D721Med (cell line): ENCODE measurements at places on chromosomes 1 and 21.
A peak's percentile ranks its signal among the peaks of the same experiment; 100 is the strongest.

GRCh38 chr1:198761859-198762616, 123.2 kb downstream of the PTPRC start:
- no peak for DNase-seq

DNA sequence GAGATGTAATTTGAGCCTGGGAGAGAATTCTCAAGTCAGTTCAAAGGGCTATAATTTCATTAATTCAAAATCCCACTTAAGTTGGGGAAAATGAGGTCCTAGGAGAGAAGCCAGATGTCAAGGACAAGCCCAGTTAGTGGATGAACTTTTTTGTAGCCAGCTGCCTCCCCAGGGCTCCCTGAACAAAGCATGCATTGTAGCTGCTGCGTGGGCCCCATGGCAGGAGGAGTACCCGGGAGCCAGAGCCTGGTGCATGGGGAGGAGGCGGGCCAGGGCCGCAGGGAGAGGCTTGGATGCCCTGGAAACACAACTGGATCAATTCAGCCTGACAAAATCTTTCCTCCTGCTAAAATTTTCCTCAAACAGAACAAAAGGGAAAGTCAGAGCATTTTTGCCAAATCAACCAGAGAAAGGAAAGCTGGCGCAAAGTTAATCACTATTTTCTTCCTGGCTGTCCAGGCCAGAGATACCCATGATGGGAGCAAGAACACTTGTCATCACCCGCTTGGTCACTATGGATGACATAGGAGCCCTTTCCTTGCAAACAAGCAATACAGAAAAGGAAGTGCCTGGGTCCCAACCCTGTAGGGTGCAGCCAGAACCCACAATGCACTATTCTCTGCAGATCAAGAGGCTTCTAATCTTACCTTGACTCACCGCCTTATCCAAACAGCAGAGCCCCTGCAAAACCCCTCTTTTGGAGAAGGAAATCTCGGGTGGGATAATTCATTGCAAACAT, 248.1 kb upstream of the RAB4A start:
- DNase-seq: no peak

GRCh38 chr1:161133220-161133740, 813 bp upstream of the DEDD start:
- no peak for DNase-seq

DNA sequence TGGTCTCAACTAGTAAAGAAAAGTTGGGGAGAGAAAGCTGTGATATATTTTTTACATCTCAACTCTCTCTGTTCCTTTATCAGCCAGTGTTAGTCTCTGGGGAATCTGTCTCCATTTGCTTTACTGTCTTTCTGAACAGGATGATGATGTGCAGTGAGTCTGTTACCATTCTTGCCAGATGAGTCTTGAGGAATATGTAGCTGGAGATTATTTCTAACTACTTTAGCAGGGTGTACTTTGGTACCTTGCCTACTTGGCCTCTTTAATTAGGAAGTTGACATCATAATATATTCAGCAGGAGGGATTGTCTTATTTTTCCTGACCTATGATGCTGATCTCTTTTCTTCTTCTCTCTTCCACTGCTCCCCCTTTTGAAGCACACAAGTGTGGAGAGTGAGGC, 15.7 kb upstream of the HAX1 start:
- DNase-seq: no peak

DNA sequence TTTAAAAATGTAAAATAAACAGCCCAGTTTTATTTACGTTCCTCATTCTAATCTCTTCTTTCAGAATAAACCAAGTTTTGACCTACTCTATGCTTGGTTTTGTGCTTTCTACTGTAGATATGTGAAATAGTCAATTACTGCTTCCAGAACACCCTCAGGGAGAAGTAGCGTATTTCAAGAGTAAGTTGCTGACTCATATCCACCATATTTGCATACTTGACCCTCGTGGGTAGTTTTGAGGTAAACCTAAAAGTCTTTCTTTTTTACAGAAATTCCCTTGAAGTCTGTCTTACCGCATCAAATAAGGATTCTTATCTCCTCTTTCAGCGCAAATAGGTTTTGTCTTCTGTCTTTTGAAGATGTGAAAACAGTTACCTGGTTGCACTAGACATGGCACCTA, 1.4 kb upstream of the OR2L3 start:
- no peak for DNase-seq

- DNase-seq: no peak
These were observed 812 bp downstream of the TTC4 start for GRCh38 chr1:54716299-54717047.

GRCh38 chr1:178955391-178955954, 70.2 kb upstream of the FAM20B start:
- DNase-seq: no peak

- no peak for DNase-seq
These were observed 146.4 kb downstream of the LRIG2 start for GRCh38 chr1:113219377-113219776.

GRCh38 chr1:88043834-88044233, 640.2 kb upstream of the PKN2 start:
- no peak for DNase-seq

DNA sequence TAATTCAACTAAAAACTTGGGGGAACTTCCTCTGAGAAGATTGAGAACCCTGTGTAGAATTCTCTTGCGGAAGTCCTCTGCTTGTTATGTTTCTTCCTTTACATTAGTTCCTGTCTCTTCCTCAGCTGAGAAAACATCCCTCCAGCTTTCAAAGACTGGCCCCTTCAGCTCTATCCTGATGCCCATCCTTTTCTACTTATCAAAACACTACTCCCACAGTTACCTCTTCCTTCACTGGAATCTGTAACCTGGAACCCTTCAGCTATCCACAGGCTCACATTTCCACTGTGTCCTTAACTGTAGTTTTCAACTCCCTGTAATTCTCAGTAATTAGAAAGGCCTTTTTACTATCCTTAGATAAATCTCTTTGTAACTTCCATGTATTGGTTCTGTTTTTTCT, 6.0 kb upstream of the DEDD start:
- DNase-seq: no peak

- no peak for DNase-seq
These were observed 4.6 kb downstream of the ARHGEF2 start for GRCh38 chr1:155973723-155974122.

DNA sequence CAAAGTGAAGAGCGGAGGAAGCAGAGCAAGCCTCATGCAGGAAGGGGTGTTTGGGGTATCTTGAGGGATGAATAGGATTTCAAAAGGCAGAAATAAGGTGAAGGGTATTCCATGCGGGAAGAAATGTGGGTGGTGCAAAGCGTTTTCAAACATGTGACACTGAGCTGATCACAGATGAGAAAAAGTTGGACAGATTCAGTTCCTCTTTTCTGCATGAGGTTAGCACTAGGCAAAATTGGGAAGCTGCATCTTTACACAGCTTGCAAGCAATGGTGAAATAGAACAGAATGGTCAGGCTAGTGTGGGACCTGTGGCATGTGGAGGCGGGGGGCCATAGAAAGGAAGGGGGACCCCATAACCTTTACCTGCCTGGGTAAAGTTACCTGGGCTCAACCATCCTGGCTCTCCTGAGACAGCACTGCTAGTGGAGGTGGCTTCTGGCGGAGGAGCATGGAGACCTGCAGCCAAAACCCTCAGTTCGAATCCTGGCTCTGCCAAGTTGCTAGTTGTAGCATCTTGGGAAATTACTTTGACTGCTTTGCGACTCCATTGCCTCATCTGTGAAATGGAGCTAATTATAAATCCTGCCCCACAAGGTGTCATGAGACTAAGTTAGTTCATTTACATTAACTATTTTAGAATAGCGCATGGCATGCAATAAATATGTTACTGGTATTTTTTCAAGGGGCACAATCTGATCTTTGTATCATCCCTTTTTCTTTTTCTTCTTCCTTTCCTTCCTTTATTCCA, 16.4 kb downstream of the KCNA10 start:
- no peak for DNase-seq

- DNase-seq: peak; percentile 38
These were observed 992 bp upstream of the USP48 start for GRCh38 chr1:21783679-21784603.

DNA sequence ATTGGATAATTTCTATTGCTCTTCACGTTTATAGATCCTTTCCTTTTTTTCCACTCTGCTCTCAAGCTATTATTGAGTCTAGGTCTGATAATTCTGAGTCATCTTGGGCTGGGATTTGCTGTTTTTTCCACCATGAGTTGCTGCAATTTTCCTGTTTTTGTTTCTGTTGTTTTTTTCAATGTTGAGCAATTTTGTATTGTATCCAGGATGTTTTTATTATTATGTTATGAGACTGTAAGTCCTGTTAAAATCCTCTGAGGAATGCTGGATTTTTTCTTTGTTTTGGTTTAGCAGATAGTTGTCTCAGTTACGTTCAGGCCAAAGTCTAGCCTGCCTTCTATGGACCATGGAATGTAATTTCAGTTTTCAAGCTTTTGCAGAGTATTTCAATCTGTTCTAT, 13.0 kb upstream of the SLC35A3 start:
- no peak for DNase-seq

DNA sequence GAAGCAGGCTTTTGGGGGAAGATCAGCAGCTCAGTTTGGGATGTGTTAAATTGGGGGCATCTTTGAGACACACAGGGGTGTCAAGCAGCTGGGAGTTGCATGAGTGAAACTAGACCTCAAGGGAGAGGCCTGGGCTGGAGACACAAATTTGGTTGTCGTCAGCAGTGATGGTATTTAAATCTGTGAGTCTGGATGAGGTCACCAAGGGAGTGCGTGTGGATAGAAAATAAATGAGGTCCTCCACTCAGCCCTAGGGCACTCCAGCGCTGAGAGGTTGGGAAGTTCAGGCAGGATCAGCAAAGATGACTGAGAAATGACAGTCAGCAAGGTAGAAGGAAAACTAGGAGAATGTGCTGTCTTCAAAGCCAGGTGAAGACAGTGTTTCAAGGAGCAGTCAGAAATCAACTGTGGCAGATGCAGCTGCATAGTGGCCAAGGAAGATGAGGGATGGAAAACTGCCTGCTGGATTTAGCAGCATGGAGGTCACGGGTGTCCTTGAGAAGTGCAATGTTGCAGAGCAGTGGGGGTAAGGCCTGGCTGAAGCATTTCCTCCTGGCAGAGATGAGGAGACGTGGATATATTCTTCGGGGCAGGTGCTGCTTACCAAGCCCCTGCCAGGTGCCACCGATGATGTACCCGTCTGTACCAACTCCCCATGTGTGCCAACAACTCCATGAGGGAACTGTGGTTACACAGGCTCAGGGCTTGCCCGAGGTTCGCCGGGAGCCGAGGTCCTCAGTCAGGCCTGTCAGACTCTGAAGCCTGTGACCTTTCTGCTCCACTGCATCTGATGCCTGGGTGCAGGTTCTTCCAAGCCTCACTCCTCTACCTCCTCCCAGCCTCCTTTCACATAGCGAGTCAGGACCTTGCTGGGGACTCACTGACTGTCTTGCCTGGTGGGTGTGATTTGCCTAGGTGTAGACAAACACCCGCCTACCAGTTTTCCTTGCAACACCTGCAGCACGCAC, 11.3 kb downstream of the MAP7D1 start:
- no peak for DNase-seq

DNA sequence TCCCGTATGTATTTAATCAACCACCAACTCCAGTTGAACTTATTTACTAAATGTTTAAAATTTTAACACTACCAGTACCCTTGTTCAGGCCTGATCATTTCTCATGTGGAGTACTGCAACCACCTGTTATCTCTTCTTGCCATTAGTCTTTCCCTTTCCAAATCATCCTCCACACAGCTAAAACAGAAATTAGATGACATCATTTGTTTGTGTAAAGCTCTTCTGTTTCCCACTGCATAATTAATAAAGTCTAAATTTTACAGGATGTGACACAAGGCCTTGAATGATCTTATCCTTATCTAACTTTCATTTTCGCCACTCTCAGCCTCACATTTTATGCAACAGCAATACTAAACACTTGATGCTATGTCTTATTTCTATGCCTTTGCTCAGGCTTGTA, 24.4 kb downstream of the GDAP2 start:
- no peak for DNase-seq

DNA sequence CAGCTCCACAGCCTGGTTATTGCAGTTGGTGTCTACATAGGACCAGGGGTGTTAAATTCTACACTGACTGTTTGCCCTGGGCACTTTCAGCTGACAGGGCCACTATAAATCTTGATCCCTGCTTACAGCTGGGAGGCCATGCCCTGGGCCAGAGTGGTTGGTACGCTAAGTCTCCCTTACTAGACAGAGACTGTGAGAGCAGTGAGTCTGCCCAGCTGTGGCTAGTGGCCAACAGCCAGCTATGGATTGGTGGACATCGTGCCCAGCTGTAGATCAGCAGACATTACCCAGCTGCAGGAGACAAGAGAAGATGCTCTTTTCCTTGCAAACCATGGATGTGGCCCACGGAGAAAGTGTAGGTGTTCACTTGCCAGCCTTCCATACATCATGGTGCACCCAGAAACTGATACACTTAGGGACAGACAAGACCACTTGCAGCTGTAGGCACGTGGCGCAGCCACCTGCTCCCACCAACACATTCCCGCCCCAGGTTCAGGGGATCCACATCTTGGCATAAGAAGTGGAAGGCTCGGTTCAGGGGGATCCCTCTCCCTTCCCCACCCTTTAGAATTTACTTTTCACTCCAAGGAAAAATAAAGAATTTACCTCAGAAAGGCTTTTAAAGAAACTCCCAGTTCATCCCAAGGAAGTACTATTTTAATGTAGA, 16.4 kb upstream of the PAX7 start:
- DNase-seq: no peak

DNA sequence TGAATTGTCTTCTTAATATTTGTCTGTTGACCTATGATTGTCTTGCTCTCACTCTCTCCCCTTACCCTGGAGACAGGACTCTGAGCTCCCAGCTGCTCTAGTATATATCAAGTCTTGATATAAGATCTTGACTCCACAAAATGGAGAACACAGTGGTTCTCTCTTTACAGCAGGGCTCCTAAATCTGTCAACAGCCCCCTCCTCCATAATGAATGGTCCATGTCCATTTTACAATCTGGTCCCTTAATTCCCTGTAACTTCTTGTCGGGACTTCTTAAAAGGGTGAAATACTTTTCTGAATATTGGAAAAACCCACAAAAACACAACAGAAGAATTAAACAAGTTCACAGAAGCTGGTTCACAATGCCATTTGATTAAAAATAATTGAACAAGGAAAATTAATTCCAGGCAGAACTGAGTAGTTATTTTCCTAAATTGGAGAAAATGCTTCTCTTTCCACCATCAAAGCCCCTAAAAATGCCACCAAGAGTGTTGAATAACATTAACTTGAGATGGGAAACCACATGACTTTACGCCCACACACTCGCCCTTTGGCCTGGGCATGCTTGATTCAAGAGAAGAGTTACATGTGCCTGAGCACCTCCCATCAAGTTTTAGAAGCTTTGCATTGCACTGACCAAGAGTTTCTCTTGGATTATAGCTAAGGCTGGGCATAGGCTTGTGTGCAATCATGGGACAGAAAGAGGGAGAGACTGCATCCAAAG, 109.8 kb downstream of the TOMM20 start:
- DNase-seq: no peak

GRCh38 chr1:32652244-32652962, 1.4 kb downstream of the RBBP4 start:
- DNase-seq: no peak

DNA sequence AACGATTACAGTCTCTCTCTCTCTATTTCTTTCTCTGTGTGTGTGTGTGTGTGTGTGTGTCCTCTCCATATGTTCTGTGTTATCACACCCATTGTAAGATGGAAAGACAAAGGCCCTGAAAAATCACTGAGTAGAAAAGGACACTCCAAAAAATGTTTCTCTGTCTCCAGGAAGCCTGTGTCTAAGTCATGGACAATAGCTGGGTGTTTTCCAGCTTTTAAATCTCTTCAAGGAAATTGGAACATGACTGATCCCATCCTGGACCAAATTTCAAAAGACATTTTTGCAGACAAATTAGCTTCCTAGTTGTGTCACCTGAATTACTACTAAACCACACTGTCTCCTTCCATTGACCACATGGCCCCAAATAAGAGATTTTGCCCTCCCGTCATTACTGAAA, 31.0 kb upstream of the LMX1A start:
- no peak for DNase-seq
